ENCODE measurements at places on chromosomes 12 and 14. TPM values are rescaled to one million over a fixed set of nuclear protein-coding genes. Genes with fewer than 3 reads are reported as not detected.

ADAM21 gene
- not detected for total RNA-seq

LHX5 gene
- total RNA-seq, result not detected

KCNK13 gene
- 1.0 TPM for total RNA-seq

PMEL gene
- 2.1 TPM for total RNA-seq

DBX2 gene
- total RNA-seq, result 0.21 TPM

SLC6A13 gene
- 1.1 TPM for total RNA-seq

GRCh38 chr12:92459850-92460249 lies 242.9 kb upstream of the PLEKHG7 start:
- DNase-seq, result no peak

GRCh38 chr12:95591731-95592130 lies 40.5 kb upstream of the USP44 start:
- no peak for DNase-seq

- no peak for DNase-seq
Observed at GRCh38 chr14:76525106-76525821, 149.3 kb downstream of the ESRRB start.

DNA sequence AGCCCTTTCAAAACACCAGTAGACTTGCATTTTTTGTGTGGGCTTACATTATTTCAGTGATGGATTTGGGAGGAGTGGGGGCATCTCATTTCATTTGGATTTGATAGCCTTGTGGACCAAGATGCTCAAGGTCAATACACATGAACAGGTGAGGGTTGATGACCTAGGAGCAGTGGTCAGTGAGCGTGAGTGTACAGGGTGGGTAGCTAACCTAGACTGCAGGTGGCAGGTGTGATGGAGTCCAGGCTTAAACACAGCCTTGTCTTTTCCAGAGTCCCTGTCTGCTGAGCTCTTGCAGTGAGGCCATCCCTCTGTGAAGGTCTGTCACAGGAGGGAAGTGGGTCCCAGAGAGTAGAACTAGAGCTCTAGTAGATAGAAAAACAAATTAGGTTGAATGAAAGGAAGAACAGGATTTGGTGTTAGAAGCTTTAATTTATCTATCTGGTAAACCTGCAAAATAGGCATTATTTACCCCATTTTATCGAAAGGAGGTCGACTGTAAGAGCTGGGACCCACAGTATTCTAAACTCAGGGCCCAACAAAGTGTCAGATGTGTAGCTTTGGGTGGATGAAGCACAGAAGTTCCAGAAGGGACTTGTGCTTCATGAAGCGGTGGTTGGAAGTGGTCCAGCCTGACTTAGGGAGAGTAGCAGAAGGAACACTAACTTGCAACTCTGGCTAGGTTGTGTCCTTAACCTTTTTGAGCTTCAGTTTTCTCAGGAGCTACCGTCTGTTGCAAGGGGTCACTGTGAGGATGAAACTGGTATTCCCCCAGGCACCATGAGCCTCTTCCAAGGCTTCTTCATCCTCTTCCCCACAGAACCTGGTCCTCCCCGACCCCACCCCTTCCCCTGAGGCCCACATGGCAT lies 18.2 kb downstream of the RPS6KL1 start:
- no peak for DNase-seq

DNA sequence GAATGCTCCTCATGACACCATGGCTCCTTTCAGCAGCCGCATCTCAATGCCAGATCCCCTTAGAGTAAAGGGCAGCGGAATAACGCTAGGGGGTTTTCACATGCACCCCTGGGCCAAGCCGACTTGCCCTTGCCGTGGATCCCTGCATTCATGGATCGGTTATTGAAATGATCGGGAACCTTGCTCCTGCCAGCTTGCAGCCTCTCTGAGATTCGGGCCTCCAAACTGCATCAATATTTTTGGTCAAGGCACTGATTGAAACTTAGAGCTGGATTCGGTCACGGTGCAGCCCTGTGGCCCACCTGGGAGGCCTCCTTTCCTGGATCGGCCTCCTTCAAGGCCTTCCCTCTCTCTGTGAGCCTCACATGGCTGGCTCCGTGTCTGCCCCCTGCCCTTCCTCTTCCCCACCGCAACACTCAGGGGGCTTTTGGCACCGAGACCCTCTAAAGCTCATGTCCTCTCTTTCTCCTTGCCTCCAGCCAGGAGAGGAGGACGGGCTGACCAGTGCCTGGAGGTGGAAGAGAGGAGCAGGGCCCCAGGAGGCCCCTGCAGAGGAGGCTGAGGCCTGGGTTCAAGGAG lies 1.8 kb downstream of the PTPN6 start:
- DNase-seq, result no peak

- DNase-seq, result no peak
Observed at GRCh38 chr14:76163668-76164363, 12.1 kb downstream of the GPATCH2L start.

GRCh38 chr12:98869886-98870503 lies 224.9 kb downstream of the APAF1 start:
- no peak for DNase-seq

GRCh38 chr14:31982642-31983041 lies 94.5 kb upstream of the ARHGAP5 start:
- no peak for DNase-seq

GRCh38 chr14:68535404-68536017 lies 257.4 kb downstream of the ZFP36L1 start:
- no peak for DNase-seq

DNA sequence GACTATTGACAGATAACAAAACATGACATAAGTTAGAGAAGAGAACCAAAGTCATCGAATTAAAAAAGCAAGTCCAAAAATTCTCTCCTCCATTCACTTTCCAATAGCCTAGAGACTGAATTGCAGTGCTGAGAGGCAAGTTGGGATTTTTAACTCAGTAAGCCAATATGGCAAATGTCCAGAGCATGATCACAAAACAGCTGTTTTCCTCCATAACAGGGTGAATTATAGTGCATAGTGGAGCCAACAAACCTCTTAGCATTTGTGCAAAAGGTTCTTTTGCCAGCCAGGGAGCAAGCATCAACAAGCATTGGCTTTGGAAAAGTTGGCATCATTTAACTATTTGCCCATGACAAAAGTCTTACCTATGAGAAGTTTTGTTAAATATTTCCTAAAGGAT lies 458.8 kb upstream of the NOVA1 start:
- peak; percentile 88 for DNase-seq

DNA sequence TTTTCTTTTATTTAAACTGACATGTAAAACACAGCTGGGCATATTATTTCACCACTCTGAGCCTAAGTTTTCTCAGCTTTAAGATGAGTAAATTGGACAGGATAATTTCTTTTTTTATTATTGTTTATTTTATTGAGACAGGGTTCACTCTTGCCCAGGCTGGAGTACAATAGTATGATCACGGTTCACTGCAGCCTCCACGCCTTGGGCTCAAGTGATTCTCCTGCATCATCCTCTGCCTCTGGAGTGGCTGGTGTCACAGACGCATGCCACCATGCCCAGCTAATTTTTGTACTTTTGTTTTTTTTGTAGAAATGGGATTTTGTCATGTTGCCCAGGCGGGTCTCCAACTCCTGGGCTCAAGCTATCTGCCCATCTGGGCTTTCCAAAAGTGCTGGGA lies 12.7 kb downstream of the BMAL2 start:
- DNase-seq, result no peak

GRCh38 chr12:13764748-13765147 lies 216.7 kb downstream of the GRIN2B start:
- no peak for DNase-seq

- peak; percentile 32 for DNase-seq
Observed at GRCh38 chr14:50260511-50260910, 29.1 kb upstream of the SOS2 start.
